Omental fat pad (tissue), 4 donors: ENCODE measurements at places on chromosomes 3 and 15.

- no peak for DNase-seq
These were observed 52.6 kb upstream of the SMAD6 start for GRCh38 chr15:66649235-66649984.

DNA sequence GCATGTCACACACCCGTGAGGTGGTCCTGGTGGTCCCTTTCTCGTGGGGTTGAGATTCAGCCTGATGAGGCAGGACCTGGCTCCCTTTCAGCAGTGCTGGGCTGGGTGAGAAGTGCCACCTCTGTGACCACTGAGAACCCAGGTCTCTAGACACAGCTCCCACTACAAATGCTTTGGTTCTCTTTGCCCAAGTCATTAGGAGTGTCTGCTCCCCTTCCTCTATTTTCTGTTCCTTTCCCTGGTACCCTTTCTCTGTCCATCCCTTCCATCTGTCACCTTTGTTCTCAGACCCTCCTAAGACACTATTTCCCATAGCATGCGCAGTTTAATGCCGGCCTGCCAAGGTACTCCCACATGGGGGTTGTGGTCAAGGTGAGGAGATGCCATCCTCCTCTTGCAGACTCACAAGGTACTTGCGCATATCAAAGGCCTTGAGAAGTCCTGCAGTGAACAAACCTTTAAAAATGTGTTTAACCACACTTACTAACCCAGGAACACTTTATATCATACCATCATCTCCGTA is 297.7 kb downstream of the LRTM1 start:
- no peak for DNase-seq

DNA sequence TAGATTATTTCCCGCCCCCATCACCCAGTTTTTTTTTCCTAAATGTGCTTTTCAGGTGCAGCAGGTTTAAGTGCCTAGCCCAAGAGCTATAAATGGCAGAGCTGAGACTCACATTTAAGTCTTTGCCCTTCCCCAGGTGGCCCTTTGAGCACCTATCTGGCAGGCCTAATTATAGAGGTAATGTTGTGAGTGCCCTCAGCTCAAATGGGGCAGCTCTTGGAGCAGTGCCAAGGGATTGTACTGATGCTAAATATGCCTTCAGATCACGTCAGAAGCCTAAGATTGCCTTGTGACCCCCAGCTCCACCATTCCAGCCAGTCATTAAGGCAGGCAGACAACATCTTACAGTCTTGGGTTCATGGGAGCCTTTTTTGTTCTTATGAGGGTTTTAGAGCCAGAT is 159.5 kb downstream of the RPLP1 start:
- DNase-seq = no peak

DNA sequence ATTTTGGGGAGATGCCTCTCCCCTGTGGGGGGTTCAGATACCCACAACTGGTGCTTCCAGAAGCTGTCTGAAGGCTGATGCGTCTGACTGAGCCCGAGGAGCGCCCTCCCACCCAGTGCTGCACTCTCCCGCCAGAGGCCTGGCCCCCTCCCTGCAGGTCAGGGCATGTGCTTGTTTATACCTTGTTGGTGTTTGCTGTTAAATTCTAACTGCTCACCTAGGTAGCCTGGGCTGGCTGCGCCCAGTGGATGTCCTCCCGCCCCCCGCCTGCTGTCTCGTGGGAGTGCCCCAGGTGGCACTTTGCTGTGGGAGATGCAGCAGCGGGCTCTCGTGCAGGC is 12.9 kb downstream of the KLF13 start:
- DNase-seq = no peak
